Femur (tissue), 1 donor: ENCODE measurements at places on chromosomes 12 and 14.

- DNase-seq: no peak
Measured at GRCh38 chr12:65139389-65139788, 18.3 kb upstream of the WIF1 start.

GRCh38 chr12:104514092-104514810 is 57.5 kb downstream of the CHST11 start:
- DNase-seq: no peak

DNA sequence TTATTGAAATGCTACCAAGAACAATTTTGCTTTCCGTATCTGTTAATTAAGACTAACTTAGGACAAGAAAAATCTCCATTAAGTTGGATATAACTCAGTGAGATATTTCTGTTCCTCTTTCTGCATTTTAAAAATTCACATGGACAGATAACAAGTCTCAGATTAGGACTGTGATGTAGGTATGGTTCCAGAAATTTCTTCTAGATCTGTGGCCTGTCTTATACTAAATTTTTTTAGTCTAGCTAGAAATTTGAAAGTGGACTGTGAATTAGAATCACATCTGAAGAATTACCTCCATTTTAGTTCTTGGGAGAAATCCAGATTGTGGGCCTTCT is 41.6 kb downstream of the USP15 start:
- no peak for DNase-seq

DNA sequence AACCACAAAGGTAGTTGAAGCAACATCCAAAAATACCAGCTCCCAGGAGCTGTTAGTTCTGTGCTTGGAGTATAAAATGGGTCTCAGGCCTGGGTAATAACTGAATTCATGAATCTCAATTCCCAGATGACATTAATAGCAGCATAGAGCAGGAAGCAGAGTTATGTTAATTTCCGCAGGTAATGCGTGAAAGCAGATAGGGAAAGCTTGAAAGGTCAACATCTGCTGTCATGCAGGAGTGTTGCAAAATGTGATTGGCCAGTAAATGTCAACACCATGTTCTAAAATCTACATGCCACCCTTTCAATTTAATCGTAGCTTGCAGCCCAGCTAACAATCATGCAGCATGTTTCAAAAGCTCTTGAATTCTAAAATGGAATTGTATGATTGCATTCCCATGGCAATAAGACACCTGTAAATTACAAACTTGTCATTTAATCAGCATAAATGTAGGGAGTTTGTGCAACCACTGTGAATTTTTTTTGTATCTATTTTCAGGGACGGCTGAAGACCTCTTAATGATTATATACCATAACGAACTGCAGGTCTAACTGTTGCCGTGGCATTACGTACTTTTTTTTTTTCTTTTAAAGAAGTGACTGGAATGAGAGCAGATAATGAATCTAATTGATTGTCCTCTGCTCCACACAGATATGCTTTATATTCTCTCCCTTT is 635.8 kb upstream of the FOXG1 start:
- no peak for DNase-seq

GRCh38 chr14:93980456-93981201 is 4.3 kb upstream of the ASB2 start:
- peak; percentile 70 for DNase-seq

GRCh38 chr14:44649061-44649460 is 142.0 kb upstream of the FSCB start:
- no peak for DNase-seq

- no peak for DNase-seq
Measured at GRCh38 chr14:39015360-39015961, 87.6 kb downstream of the SEC23A start.
